NCI-H1105 treated with DMSO at 0.1 percent for 48 hours (cell line): ENCODE measurements at places on chromosomes 2 and 18.
A peak's percentile ranks its signal among the peaks of the same experiment; 100 is the strongest.

DNA sequence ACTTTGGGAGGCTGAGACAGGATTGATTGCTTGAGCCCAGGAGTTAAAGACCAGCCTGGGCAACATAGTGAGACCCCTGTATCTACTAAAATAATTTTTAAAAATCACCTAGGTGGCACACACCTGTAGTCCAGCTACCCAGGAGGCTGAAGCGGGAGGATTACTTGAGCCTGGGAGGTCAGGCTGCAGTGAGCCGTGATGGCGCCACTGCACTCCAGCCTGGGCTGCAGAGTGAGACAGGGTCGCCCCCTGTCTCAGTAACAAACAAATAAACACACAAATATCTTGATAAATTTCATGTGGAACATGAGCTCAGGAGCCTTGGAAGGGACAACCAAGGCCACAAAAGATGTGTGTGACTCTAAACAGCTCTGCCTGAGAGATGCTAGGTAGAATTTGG is 11.7 kb upstream of the ANKRD53 start:
- no peak for DNase-seq

DNA sequence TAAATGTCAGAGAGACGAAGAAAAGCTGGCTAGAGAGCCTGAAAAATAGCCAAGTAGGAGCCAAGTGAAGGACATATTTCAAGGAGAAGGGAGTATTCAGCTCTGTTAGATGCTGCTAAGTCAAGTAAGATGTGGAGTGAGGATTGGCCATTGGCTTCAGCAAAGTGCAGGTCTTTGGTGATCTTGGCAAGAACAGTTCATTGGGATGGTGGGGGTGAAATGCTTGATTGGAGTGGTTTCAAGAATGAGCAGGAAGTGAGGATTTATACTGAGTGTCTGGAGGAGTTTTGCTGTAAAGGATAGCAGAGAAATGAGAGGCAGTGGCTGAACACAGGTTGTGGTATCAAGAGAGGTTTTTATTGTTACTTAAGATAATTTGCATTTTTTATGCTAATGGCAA is 139.7 kb downstream of the PRPF40A start:
- no peak for DNase-seq

- no peak for DNase-seq
Observed at GRCh38 chr2:23563673-23564614, 179.0 kb downstream of the KLHL29 start.

GRCh38 chr2:9191041-9191481 is 15.6 kb upstream of the ASAP2 start:
- no peak for DNase-seq

DNA sequence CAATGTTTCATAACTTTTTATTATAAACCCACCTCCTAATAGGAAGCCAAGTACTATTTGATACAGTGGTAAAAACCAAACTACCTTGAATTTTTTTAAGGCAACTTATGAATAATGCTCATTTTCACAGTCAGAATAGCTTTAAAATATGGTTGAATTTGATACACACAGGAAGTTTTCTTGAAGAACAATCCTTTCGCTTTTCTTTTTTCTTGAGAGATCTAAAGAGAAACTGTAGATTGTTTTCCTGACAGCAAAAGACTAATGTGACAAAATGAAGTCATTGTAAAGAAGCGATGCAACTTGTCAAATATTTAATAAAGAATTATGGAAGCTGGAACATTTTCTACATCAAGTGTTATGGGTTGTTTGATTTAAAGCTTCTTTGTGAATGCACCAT is 227.7 kb downstream of the ALPK2 start:
- no peak for DNase-seq

GRCh38 chr2:25822190-25823117 is 55.8 kb downstream of the ASXL2 start:
- peak; percentile 53 for DNase-seq

GRCh38 chr2:240983361-240983995 is 14.9 kb upstream of the SNED1 start:
- peak; percentile 22 for DNase-seq

DNA sequence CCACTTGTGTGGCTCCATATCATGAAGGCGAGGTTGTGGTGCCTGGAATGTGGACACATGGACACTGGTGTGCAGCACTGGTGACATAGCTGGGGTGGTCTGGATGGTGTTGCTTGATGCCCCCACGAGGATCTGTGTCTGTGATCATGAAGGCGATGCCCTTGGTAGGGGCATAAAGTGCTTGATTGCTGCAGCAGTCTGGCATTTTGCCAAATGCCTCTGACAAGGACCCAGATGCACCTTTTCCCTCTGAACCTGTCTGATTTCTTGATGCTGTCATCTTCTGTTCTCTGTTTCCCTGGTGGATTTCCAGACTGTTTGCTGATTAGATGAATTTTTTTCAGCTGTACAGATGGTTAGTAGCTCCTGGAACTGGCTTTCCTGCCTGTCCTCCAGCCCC is 752.0 kb upstream of the HS6ST1 start:
- DNase-seq, result peak; percentile 2

DNA sequence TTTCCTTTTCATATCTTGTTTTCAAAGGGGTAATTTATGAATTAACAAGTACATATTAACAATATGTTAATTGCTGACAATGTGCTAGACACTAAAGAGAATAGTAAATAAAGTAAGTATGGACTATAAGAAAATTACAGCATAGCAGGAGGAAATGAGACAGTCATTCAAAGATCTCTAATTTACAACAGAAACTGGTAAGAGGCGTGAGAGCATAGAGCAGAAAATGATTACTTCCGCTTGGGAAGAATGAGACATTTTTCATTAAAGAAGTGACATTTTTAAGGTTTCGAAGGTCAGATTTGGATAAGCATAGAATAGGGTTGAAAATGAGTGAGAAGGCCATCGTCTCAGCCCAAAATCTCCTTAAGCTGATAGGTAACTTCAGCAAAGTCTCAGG is 184.4 kb upstream of the SESTD1 start:
- DNase-seq, result no peak
